H1 (cell line): ENCODE measurements at places on chromosomes 16 and 17.

- peak; percentile 49 for DNase-seq
Measured at GRCh38 chr17:19766421-19767270, 18.5 kb upstream of the ALDH3A1 start.

- DNase-seq: no peak
Measured at GRCh38 chr17:64387545-64388171, 3.0 kb downstream of the PECAM1 start.

DNA sequence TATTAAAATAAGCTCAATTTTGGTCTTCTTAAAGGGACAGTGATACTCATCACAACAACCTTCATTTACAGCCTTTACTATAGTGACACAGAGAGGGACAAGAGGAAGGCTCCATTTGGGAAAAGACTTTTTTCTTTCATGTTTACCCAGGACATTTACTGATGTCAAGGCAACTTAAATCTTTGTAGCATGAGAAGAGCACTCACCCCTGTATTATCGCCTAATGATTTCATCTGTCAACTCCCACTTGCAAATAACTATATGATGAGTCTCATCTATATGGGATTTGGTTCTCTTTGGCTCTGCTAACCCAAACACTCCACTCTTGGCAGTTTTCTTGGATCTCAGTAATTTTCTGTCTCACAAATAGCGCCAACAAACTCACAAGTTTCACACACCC, 24.1 kb downstream of the BLMH start:
- DNase-seq: no peak

GRCh38 chr16:53973021-53973420, 269.1 kb downstream of the FTO start:
- DNase-seq: no peak

- no peak for DNase-seq
Measured at GRCh38 chr17:11006530-11006929, 168.6 kb upstream of the PIRT start.

DNA sequence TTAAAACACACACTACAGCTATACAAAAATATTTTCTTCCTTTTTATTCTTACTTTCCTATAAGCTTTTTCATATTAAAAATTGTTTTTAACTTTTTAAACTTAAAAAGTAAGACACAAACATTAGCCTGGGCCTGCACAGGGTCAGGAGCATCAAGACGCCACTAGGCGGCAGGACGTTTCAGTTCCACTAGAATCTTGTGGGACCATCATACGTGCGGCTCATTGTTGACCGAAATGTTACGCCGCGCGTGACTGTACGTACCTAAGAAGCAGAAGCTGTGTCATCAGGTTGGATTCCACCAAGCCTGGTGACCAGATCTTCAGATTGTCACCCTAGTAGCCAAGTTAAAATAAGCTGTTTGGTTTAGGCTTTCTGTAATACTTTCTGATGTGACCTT, 47.1 kb downstream of the USP10 start:
- no peak for DNase-seq

DNA sequence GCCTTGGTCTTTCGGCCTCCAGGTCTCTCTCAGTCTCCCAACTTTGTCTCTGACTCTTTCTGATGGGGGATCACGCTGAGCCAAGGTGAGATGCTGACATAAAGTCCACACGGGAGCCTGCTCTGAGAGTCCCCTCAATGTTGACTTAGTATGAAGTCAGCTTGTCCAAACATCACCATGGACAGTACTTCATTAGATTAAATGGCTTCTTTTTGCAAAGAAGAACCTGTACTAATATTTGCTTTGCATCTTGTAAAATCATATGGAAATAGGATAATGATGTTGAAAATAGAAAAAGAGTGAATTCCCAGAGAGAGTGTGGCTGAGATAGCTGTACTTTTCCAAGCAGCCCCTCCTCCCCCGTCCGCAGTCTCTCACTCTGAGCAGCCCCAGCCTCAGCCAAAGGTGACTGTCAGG, 56.7 kb upstream of the SIAH1 start:
- no peak for DNase-seq

DNA sequence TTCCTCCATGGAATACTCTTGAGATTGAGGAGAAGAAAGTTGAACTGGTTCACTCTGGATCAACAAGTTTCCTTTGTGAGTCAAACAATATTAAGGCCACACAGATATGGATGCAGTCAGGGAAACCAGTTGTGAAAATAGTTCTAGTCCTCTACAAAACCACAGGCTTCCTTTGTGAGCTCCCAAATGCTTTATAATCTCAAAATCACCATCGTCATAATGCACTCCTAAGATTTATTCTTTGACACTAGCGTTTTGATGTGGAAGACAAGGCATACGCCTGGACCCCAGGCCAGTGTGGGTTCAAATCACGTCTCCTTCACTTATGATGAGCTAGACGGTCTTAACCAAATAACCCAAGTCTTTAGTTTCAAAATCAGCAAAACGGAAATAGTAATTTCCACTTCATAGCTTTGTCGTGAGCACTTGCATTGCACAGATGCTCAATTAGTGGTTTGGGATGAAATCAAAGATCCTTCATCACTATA, 142.6 kb downstream of the STX8 start:
- no peak for DNase-seq

DNA sequence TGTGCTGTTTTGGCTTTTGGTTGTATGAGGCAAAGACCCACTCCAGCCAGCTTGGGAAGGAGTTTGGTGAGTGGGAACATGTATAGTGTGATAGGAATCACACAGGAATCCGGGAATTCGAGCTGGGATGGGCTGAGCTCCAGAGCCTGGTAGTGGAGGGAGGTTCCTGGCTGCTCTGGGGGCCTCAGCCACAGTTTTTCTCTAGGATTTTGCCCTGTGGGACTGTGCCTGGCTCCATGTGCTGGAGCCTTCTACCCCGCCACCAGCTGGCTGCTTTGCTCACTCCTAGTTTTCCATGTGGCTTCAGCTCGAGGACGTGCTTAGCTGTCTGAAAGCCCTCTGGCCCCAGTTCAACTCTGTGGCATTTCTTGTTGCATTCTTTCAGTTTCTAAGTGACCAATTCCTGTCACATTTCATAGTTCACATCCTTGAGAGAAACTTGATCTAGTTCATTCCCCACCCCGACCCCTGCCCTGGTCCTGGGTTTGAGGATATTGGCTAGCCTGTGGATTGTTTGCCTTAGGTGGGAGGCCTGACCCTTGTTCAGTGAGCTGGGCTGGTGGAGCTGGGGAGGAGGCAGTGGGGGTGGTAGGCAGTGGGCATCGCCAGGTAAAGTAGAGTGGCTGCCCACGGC, 5.0 kb downstream of the SEC14L1 start:
- DNase-seq: no peak

DNA sequence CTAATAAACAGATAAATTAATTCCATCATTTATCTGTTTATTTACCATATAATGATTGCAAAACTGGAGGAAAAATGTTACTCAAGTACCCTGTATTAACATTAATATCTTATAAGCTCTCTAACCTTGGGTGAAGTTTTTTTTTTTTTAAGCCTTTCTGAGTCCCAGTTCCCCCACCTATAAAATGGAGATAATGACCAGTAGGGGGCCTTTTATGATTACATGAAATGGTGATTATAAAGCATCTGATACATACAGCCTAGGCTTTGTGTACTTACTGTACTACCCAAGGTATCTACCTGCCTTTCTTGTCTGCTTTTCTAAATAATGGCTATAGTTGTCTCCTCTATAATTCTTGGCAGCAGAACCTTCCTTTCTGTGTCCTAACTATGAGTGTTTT, 22.6 kb downstream of the LRRC36 start:
- DNase-seq: no peak

DNA sequence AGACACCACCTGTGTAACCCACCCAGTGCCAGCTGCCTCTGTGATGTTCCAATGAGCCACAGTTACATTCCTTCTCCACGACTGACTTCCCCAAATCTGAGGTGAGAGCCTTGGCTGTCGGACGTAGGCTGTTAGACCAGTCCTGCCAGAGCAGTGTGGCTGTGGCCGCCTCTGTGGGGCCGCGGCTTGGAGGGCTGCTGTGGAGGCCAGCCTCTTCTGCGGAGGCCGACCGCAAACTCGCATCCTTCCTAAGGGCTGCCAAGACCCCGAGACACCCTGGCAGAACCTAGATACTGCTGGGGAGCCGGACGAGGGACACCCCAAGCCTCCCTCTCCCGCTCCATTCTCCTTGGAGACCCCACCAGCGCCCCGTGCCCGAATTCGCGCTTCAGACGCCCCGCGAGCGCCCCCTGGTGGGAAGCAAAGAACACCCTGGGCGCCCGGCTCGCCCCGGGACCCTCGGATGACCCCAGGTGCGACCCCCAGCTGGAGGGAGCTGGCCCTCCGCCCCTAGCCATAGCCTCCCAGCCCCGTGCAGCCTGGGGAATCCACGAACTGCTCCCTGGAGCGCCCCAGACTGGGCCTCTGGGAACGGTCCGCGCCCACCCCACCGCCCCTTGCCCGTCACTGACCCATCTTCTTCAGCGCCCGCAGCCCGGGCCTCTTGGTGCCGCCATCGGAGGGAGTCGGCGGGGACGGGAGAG, 547 bp downstream of the PLCD3 start:
- DNase-seq: peak; percentile 93

DNA sequence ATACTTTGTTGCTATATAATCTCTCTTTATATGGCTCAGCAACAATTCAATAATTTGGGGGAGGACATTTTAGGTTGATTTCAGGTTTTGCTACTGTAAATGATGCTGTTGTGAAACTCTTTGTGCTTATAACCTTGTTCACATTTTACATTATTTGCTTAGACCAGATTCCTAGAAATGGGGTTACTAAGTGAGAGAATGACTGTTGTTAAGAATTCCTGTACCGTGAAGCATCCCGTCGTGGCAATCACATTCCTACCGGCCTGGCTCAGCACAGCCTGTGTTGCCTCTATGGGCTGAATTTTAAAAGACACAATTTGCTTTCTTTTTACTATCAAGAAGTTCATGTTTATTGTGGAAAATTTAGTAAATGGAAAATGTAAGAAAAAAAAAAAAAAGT, 31.4 kb downstream of the B9D1 start:
- DNase-seq: no peak

DNA sequence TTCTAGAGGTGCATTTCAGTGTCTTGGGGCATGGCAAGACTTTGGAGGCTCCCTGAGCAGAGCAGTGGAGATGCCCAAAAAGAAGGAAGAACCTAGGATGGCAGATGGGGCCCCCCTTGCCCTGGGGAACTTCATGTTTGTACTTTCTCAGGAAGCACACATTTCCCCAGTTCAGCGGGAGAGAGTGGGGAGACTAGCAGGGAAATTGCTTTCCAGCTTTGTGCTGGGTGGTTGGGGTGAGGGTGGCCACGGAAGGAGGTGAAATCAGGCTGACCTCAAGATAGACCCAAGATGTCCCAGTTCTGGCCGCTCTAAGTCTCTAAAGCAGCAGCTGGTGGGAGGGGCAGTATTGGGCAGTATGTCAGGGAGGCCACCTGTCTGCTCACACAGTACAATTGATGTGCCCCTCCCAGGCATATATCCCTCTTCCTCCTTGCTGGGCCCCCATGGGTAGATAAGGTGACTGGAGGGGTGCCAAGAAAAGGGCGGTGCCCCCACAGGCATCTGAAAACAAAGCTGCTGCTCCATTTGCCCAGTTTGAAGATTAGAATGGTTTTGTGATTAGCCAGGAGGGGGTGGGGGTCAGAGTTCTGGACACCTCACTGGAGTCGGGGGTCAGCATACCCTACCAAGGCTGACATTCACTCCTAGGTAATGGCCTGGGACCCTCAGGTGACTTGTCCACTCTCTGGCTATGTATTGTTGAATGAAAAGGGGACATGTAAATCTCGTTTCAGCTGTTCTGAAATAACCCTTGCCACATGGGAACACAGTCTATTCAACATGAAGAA, 17.1 kb upstream of the NAGLU start:
- DNase-seq: no peak

DNA sequence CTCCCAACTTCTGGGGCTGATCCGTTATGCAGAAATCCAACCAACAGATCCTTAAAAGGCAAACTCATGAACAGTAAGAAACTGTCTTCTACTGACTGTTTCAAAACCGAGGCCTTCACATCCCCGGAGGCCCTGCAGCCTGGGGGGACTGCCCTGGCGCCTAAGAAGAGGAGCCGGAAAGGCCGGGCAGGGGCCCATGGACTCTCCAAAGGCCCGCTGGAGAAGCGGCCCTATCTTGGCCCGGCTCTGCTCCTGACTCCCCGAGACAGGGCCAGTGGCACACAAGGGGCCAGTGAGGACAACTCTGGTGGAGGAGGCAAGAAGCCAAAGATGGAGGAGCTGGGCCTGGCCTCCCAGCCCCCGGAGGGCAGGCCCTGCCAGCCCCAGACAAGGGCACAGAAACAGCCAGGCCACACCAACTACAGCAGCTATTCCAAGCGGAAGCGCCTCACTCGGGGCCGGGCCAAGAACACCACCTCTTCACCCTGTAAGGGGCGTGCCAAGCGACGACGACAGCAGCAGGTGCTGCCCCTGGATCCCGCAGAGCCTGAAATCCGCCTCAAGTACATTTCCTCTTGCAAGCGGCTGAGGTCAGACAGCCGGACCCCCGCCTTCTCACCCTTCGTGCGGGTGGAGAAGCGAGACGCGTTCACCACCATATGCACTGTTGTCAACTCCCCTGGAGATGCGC, 39.5 kb downstream of the SREBF1 start:
- no peak for DNase-seq

- no peak for DNase-seq
Measured at GRCh38 chr17:78089576-78090281, 38.8 kb downstream of the TMC6 start.
